ENCODE measurements at places on chromosomes 6 and 20. TPM values are rescaled to one million over a fixed set of nuclear protein-coding genes. Genes with fewer than 3 reads are reported as not detected.

HSPA1A gene
- 21.5 TPM for total RNA-seq

SDCBP2 gene
- 6.0 TPM for total RNA-seq

C20orf144 gene
- 0.09 TPM for total RNA-seq

DNA sequence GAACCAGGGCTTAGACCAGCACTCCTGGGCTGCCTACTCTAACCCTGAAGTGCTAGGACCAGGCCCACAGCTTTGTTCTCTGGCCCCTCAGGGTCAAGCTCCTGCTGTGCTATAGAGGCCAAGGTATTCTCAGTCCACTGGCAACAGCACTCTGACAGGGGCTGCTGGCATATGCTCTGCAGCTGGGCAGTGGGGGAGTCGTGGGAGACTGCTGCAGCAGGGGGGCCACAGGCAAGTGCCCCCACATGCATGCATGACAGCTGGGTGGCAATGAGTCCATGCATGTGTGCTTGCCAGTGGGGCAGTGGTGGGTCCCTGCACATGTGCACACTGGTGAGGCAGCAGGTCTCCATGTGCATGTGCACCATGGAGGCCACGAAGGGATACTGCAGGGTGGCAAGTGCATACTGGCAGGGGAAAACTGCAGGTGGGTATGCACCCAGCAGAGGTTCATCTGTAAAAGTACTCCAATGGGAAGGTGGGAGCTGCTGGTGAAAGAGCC lies 364.9 kb upstream of the IRAK1BP1 start:
- no peak overlapping the region for H3K4me3 ChIP-seq
- no peaks in the 10 kb centered on the region for H3K4me1 ChIP-seq
- H3K27ac ChIP-seq: no peak overlapping the region

GRCh38 chr6:96943555-96944215 lies 19.2 kb downstream of the KLHL32 start:
- no peaks in the 10 kb centered on the region for H3K27me3 ChIP-seq
- no peak overlapping the region for H3K4me3 ChIP-seq
- no peak overlapping the region for H3K27ac ChIP-seq
- no peak for DNase-seq
- H3K4me1 ChIP-seq: no peaks in the 10 kb centered on the region

SYCP2 gene
- total RNA-seq: 1.6 TPM

GRCh38 chr6:143165315-143165855 lies 104.7 kb downstream of the AIG1 start:
- no peak for DNase-seq
- no peaks in the 10 kb centered on the region for H3K36me3 ChIP-seq
- H3K27me3 ChIP-seq: no peaks in the 10 kb centered on the region
- no peak overlapping the region for H3K27ac ChIP-seq
- no peak overlapping the region for H3K4me3 ChIP-seq
- H3K4me1 ChIP-seq: no peaks in the 10 kb centered on the region

KIAA0408 gene
- 1.3 TPM for total RNA-seq

DNA sequence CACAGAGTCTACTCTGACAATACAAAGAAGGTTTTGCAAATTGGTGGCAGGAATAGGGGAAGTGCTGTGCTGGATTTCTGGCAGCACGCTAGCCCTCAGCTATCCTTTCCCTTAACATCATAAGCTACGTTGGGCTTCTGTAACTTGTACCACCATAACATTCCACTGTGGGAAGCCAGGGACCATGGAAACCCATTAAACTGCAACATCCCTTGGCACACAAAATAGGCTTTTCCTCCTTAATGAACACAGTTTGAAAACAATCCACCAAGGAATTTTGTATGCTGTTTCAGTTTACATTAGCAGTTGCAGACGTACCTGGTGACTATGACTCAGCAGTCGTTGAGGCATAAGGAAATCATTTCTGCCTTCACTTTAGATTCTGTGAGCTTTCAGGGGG lies 203.9 kb upstream of the RAB32 start:
- H3K4me3 ChIP-seq: no peak overlapping the region
- H3K27ac ChIP-seq: no peak overlapping the region

GRCh38 chr20:481167-481566 lies 18.8 kb upstream of the TBC1D20 start:
- H3K4me3 ChIP-seq: no peak overlapping the region
- no peaks in the 10 kb centered on the region for H3K27me3 ChIP-seq
- H3K27ac ChIP-seq: no peak overlapping the region
- H3K36me3 ChIP-seq: no peaks in the 10 kb centered on the region
- no peaks in the 10 kb centered on the region for H3K4me1 ChIP-seq
- no peak for DNase-seq

GRCh38 chr6:26657256-26657655 lies 2.3 kb downstream of the ZNF322 start:
- no peak overlapping the region for H3K4me3 ChIP-seq
- H3K27me3 ChIP-seq: no peaks in the 10 kb centered on the region
- H3K36me3 ChIP-seq: no peaks in the 10 kb centered on the region
- DNase-seq: no peak
- peaks cover 11% of the 10 kb centered on the region for H3K4me1 ChIP-seq
- no peak overlapping the region for H3K27ac ChIP-seq

DNA sequence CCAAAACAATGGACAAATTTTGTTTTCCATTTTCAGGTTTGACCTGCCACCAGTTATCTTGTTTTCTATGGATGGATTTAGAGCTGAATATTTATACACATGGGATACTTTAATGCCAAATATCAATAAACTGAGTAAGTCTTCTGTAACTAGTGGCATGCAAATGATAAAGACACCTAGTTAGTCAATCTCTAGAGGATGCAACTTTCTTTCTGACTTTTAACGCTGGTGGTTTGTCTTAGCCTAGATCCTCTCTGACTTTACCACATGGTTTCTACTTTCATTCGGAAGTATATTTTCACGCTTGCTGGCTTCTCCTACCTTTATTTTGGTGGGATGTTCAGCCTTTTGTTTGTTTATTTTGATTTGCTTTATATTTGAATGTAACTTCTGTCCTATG lies 21.2 kb downstream of the ENPP3 start:
- H3K4me1 ChIP-seq: no peaks in the 10 kb centered on the region
- H3K4me3 ChIP-seq: no peak overlapping the region
- DNase-seq: no peak
- H3K27me3 ChIP-seq: no peaks in the 10 kb centered on the region

GRCh38 chr6:37004044-37004980 lies 1.1 kb upstream of the FGD2 start:
- no peaks in the 10 kb centered on the region for H3K36me3 ChIP-seq
- no peaks in the 10 kb centered on the region for H3K27me3 ChIP-seq
- DNase-seq: no peak
- no peaks in the 10 kb centered on the region for H3K4me1 ChIP-seq
- H3K27ac ChIP-seq: no peak overlapping the region
- H3K4me3 ChIP-seq: no peak overlapping the region

- DNase-seq: peak; percentile 29
- H3K4me3 ChIP-seq: no peak overlapping the region
- peaks cover 25% of the 10 kb centered on the region for H3K4me1 ChIP-seq
- H3K27me3 ChIP-seq: no peaks in the 10 kb centered on the region
- no peaks in the 10 kb centered on the region for H3K36me3 ChIP-seq
These were observed 70.4 kb downstream of the ENPP1 start for GRCh38 chr6:131877999-131878789.

GRCh38 chr6:6892744-6893583 lies 214.8 kb upstream of the RREB1 start:
- H3K27ac ChIP-seq: no peak overlapping the region
- DNase-seq: no peak
- H3K27me3 ChIP-seq: no peaks in the 10 kb centered on the region
- no peak overlapping the region for H3K4me3 ChIP-seq
- H3K36me3 ChIP-seq: no peaks in the 10 kb centered on the region
- H3K4me1 ChIP-seq: no peaks in the 10 kb centered on the region

DNA sequence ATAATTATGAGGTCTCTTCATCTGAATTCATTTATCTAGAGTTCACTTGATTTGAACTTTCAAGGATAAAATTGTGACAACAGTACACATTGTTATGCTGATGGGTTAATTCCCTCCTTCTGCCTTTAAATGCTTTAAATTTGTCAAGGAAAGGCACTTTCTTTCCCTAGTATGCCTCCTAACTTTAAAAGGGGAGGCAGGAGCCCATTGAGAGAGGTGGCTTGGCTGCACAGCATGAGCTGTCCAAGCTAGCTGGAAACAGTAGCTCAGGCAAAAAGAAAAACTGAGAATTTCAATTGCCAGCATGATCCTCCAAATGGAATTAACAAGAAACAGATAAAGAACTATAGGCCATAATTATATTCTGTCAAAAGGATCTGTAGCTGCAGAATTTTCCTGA lies 243.3 kb upstream of the GRIK2 start:
- H3K27ac ChIP-seq: no peak overlapping the region
- H3K36me3 ChIP-seq: no peaks in the 10 kb centered on the region
- no peaks in the 10 kb centered on the region for H3K27me3 ChIP-seq
- no peaks in the 10 kb centered on the region for H3K4me1 ChIP-seq
- DNase-seq: no peak
- no peak overlapping the region for H3K4me3 ChIP-seq

All from pancreas (tissue), 10 donors.